Activated gamma-delta T cell treated with Interleukin-2 at 50 U/mL for 16 hours (primary cell): ENCODE measurements at places on chromosomes 7 and 10.

DNA sequence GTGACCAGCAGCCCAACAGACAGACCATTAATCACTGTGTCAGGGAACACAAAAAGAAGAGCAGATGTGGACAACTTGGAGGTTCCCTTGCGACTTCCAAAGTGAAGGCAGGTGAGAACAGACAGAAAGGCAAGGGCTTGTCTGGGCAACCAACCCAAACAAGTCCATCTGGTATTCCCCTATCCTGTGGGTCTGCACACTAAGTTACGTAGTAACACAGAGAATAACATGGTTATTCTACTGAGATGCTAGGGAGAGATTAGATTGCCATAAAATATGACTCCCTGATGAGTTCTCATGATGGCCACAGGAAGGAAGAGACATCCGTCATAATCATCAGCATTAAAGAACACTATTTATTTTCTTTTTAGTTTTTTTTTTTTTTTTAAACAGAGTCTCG is 252.2 kb downstream of the CALN1 start:
- DNase-seq: no peak

DNA sequence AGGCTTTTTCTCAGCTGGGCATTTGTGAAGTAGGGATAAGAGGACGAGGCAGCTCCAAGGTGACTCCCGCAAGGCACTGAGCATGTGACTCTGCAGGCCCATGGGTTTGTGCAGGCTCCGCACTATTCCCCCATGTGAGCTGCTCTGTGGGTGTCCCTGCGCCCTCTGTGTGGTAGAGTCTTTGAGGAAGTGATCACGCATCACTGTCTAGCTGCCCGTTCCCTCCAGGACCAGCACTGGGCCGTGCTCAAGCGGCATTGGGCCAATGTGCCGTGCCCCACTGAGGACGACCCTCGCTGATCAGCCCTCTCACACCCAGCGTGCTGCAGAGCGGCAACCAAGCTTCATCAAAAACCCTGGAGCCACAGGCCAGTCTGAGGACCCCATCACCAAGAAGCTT is 7.5 kb downstream of the PRKAG2 start:
- no peak for DNase-seq

GRCh38 chr7:125606671-125607070 is 677.0 kb upstream of the POT1 start:
- no peak for DNase-seq

GRCh38 chr7:142897691-142898090 is 12.1 kb upstream of the TRPV6 start:
- no peak for DNase-seq

- no peak for DNase-seq
These were observed 53.9 kb upstream of the EFCAB10 start for GRCh38 chr7:105635197-105635596.

DNA sequence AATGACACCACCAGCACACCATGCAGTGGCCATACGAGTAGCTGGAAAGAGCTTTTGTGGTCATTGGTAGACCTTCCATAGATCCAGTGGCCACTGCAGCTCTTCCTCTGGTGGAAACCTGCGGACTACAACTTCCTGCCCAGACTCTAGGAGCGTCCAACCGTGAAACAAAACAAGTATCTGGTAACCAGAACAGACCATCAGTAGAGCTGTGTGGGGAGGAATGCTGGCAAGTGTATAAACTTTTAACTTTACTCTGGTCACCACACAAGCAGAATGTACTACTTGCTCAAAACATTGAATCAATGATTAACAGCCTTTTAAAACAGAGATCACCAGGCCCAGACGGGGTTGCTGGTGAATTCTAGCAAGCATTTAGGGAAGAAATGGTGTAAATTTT is 154.7 kb upstream of the DGKB start:
- DNase-seq: no peak

- DNase-seq: no peak
These were observed 8.7 kb downstream of the ANKRD1 start for GRCh38 chr10:90912174-90912573.

GRCh38 chr7:28104041-28104541 is 76.5 kb downstream of the JAZF1 start:
- no peak for DNase-seq

- DNase-seq: no peak
These were observed 15.6 kb downstream of the RPA3 start for GRCh38 chr7:7702826-7703225.

DNA sequence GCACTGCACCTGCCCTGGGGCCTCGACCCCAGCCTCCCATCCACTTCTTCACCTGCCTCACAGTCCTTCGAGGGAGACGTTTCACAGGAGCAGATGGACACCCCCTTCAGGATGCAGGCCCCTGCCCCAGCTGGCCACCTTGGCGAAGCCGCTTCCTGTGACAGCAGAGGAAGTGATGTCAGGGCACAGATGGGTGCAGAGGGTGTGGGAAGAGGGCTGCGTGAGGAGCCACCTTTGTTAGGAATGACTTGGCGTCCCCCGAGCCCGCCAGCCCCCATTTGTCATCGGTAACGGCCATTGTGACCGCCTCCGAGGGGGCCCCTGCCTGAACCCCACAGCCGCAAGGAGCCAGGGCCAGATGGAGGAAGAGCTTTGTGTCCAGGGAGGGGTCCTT is 47.4 kb upstream of the SLC29A3 start:
- no peak for DNase-seq

DNA sequence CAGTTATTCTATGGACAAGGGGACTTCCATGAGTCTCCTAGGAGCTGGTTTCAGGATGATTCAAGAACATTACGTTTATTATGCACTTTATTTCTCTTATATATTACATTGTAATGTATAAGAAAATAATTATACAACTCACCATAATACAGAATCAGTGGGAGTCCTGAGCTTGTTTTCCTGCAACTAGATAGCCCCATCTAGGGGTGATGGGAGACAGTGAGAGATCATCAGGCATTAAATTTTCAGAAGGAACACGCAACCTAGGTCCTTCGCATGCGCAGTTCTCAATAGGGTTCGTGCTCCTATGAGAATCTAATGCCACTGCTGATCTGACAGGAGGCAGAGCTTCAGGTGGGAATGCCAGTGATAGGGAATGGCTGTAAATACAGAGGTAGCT is 137.9 kb downstream of the ANKRD30A start:
- no peak for DNase-seq

- no peak for DNase-seq
These were observed 123.8 kb downstream of the TEX36 start for GRCh38 chr10:125559210-125559609.

DNA sequence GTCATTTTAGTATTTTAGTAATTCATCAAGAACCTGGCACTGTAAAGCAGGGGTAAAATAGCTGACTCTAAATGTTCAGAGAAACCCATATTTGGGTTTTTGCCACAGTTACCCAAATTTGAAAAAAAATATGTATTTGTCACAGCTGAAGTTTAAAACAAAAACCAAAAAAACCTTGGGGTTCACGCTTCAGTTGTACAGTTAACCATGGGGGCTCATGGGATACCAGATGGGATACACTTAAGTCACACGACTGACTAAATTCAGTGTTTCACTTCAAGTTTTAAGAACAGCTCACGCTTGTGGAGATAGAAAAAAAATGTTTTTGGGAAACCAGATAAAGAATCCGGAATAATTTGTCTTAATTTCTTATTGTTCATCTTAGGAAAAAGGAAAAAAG is 2.1 kb downstream of the ARL3 start:
- DNase-seq: no peak

DNA sequence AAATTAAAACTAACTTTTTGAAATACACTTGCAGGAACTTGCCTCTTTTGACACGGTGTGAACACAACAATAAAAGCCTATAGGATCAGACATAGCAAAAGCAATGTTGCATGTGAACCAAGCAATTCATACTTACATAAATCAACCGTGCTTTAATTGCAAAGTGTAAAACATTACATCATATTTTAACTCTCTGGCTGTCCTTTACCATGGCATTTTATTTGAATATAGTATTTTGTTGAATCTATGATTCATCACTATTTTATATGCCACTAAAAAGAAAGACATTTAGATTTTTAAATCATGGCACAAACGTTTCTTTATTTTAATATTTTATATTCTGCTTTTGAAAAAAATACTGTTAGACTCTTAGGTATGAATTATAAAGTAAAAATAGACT is 757.0 kb upstream of the KCND2 start:
- DNase-seq: no peak

DNA sequence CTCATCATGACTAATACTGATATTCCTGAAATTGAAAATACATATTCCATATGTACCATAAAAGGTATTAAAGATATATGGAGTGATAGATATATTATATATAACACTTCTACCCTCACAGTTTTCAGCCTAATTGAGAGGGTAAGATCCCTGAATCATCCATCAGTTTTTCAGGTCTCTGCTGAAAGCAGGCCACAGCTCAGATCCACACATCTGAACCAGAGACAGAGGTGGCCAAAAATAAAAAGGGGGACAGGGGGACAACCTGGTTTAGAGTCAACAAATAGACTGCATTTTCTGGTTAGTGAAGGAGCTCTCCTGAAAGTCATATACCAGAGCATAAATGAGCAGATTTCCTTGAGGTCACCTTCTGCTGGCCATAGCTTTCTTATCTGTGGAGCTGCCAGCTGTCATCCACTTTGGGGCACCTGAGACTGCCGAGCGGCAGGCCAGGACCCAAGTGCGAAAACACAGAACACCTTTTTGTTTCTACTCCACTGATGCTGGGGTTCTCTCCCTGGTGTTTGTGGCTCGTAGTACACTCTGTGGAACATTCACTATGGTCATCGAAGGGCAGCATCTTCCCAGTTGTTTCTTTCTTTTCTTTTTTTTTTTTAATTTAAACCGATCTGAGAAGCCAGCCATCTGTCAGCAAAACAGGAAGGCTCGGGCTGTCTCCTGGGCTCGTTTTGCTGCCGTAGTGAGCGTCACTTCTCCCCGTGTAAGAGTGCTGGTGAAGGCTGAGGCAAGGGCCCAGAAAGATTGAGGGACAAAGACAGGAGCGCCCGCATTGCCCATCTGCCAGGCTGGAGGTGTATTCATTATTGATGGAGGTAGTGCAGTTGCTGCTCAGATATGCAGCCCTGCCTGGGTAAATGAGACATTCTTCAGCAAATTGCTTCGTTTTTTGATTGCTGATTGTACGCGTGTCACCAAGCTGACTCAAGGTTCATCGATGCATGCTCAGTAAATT is 13.5 kb downstream of the IKZF1 start:
- no peak for DNase-seq

- no peak for DNase-seq
These were observed 202.8 kb downstream of the BMPER start for GRCh38 chr7:34108165-34108564.
